ENCODE measurements at places on chromosomes 12 and 14.

- no peak for DNase-seq
Measured at GRCh38 chr12:50992819-50993218, 33.4 kb downstream of the SLC11A2 start.

- no peak for DNase-seq
Measured at GRCh38 chr12:89863493-89863938, 154.9 kb upstream of the ATP2B1 start.

GRCh38 chr12:39831587-39832315, 212.1 kb upstream of the ABCD2 start:
- no peak for DNase-seq

DNA sequence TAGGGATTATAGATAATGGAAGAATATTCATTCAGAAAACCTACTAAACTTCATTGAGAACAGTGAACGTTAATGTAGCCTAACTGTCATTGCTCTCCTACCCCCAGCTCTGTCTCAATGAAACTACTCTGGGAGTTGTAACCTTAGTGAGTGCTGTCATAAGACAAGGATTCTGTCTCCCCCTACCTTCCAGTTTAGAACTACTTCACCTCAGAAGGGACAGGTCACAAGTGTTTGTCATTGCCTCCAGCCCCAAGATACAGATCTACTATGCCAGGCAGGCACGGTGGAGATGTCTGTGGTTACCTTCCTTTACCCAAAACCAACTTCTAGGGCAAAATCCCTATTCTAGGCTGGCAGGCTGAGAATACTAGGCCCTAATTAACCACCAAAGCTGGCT, 833.1 kb upstream of the SEL1L start:
- DNase-seq: no peak
